ENCODE measurements at places on chromosomes 1 and 21.

- no peak for DNase-seq
Observed at GRCh38 chr21:32298148-32298559, 501 bp upstream of the MRAP start.

- peak; percentile 37 for DNase-seq
Observed at GRCh38 chr1:197799271-197799670, 24.0 kb upstream of the DENND1B start.

GRCh38 chr1:33009561-33009960 lies 27.1 kb downstream of the AK2 start:
- no peak for DNase-seq

GRCh38 chr1:201241736-201242135 lies 41.6 kb upstream of the PKP1 start:
- no peak for DNase-seq

- peak; percentile 76 for DNase-seq
Observed at GRCh38 chr1:78070758-78071157, 25.0 kb downstream of the GIPC2 start.

DNA sequence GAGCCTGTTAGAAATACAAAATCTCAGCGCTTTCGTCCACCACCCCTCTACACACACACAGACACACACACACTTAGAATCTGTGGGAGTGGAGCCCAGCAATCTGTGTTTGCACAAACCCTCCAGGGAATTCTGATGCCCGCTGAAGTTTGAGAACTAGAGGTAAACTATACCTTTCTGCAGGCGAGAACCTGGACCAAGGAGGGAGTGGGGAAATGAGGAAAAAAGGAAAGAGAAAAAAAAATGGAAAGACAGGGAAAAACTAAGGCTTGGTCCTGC lies 468 bp upstream of the NIBAN1 start:
- DNase-seq, result no peak

DNA sequence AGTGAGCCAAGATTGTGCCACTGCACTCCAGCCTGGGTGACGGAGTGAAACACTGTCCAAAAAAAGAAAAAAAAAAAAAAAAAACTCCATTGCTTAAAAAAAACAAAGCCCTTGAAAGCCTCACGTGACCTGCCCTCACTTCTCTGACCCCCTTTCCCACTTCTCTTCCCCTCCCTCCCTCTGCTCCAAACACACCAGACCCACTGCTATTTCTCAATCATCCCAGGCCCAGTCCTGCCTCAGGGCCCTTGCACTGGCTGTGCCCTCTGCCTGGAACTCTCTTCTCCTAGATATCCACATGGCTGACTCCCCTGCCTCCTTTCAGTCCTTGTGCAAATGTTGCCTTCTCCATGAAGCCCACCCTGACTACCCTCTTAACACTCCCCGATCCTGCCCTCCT lies 45.4 kb upstream of the TARDBP start:
- DNase-seq, result no peak

DNA sequence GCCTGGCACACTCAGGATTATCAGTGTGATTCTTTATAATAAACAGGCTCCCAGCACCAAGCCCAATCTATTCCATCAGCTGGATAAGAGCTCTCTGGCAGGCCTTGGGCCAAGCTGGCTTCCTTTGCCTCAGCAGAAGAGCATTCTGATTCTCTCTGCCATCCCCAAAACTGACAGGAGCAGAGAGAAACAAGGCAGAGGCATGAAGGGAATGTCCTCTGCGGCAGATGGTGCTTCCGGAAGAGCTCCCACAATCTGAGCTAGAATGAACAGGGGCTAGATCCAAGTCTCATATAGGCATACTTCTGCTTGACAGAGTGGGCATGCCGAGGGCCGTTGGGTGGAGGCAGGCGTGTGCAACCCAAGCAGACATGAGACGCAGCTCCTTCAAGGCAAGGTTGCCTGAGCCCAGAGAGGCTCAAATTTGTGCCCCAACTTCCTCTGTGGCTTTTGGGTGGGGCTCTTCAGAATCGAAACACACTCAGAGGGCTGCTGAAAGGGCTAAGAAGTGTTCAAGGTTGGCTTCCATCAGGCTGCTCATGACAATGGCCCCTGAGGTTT lies 4.0 kb downstream of the CAPN2 start:
- DNase-seq, result no peak
